ENCODE measurements at places on chromosomes 1 and 21.
A peak's percentile ranks its signal among the peaks of the same experiment; 100 is the strongest.

DNA sequence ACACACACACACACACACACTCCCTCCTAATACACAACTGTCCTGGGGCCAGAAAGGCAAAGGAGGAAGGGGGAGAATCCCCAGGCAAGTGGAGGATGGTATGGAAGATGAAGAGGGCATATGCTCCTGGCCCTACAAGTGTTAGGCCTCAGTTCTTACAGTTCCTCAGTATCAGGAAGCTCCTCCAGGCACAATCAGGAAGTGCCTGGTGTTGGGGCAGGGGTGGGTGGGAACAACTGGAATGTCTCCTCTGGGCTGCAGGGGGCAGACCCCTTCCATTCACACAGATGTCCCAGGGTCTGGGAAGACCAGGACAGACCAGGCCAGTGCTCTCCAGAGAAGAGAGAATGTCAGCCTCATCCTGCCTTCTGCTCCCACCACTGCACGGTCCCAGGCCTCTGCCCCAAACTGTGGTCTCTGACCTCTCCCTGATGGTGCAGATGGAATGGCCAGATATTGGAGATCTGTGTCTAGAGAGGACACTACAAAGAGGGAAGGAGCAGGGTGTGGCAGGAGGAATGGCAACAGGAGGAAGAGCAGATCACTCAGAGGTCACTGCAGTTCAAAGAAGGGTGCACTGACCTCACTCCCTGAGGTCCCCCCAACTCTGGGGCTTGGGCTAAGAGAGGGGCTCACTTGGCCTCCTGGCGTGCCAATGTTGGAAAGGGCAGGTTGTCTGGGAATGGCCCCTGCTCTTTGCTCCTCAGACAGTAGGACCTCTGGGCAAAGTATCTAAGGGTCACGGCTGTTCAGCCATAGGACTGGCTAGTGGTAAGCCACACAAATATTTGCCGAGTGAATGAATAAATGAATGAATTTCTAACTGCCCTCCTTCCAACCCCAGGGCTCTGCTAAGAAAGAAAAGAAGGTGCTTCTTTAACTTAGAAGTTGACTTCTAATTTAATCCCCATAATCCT lies 2.5 kb upstream of the DENND2D start:
- no peak for DNase-seq

DNA sequence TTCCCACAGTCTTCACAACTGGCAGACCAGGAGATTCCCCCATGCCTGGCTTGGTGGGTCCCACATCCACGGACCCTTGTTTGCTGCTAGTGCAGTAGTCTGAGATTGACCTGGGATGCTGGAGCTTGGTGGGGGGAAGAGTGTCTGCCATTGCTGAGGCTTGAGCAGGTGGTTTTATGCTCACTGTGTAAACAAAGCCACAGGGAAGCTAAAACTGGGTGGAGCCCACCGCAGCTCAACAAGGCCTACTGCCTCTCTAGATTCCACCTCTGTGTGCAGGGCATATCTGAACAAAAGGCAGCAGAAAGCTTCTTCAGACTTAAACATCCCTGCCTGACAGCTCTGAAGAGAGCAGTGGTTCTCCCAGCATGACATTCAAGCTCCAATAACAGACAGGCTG lies 177.3 kb upstream of the ETV3 start:
- DNase-seq = no peak

DNA sequence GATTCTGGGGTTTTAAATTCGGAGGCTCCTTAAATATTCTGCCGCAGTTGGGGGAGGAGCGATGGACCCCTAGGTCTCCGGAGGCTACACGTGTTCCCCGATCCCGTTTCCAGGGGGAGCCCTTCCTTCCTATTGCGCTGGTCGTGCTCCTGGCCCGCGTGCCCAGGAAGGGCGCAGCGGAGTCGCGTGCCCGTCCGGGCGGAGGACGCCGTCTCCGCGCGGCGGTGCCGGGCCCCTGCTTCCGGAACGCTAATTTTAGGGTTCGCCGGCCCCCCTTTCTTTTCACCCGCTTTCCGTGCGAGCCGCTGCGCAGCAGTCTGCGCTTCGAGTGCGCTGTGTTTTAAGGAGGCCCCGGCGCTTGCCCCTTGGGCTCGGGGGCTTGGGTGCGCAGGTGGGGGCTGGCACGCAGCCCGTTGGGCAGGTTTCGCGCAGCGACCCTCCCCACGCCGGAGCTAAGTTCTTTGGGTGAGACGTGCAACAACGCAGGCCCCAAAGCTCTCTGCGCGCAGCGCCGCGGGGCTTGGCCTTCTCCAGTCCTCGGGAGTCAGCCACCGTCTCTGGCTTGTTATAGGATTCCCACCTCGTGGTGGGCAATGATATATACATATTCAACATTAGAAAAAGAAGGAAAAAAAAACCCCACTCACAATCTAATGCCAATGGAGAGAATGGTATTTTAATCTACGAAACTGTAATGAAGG lies 43.5 kb upstream of the DNAJC6 start:
- DNase-seq = peak; percentile 46

DNA sequence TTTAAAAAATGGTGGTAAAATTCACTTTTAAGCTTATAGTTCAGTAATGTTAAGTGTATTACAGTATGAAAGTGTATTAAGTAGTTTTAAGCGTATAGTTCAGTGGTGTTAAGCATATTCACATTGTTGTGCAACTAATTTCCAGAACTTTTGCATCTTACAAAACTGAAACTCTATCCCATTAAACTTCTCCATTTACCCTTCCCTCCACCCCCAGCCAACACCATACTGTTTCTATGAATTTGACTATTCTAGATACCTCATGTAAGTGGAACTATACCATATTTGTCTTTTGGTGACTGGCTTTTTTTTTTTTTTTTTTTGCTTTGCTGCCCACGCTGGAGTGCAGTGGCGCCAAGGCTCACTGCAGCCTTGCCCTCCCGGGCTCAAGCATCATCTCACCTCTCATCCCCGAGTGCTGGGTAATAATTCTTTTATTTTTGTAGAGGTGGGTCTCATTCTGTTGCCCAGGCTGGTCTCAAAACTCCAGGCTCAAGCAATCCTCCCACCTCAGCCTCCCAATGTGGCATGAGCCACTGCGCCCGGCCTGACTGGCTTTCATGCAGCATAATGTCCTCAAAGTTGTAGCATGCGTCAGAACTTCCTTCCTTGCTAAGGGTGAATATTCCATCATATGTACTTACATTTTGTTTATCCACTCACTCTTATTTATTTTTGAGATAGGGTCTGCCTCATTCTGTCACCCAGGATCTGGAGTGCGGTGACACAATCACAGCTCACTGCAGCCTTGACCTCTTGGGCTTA lies 45.1 kb upstream of the BMP8B start:
- no peak for DNase-seq

DNA sequence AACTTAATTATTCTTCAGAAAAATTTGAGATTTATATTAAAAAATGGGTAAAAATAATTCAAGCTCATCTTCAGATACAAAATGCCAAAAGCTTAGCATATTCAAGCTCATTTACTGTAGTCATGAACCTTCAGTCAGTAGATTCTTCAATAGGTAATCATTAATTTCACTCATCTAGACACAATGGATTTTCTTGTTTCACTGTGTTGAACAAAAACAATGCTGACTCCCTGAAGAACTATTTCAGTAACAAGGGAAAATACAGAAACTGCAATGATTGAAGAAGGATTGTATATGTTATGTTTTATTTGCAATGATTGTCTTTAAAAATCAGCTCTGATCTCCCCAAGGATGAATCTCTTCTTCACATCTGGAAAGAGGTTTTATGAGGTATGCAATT lies 9.2 kb upstream of the HOOK1 start:
- DNase-seq = no peak

GRCh38 chr1:34754964-34755637 lies at the start of gene GJB5:
TSS of gene GJB5 (plus strand) at chr1:34755047. CDS start at chr1:34757331, 2,284 bp downstream.
- peak; percentile 97 for DNase-seq

DNA sequence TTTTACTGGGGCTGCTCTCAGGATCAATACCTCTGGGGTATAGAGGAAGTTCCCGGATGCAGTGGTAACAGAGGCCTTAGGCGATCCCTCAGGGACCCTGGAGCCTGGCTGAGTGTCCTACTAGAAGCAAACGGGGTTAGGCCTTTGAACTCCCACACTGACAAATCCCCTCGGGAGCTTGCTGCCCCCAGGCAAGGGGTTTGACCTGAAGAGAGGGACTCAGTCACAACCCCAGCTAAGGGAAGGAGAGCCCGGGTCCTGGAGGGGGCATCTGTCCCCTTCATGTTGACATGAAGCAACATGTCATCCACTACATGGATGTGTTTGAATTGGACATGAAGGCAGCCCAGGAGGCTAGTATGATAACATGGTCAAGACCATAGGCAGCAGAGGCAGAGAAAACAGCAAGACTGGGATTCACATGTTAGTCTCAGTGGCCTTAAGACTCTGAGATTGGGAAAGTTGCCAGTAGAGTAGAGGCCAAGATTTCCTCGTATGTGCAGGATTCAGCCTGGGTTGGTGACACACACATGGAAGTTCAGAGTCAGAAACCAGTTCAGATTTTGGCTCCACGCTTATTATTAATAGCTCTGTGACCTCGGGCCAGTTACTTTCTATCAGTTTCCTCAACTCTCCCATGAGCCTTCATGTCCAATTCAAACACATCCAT lies 101.5 kb downstream of the KCNN3 start:
- DNase-seq = no peak

DNA sequence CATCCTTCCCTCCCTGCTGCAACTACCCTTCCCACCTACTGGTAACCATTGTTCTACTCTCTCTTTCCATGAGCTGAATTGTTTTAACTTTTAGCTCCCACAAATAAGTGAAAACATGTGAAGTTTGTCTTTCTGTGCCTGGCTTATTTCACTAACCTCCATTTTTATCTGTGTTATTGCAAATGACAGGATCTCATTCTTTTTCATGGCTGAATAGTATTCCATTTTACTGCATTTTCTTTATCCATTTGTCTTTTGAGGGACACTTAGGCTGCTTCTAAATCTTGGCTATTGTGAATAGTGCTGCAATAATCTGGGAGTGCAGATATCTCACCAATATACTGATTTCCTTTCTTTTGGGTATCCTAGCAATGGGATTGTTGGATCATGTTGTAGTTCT lies 80.6 kb downstream of the NOS1AP start:
- no peak for DNase-seq

GRCh38 chr21:34546542-34546941 lies 34.5 kb upstream of the KCNE1 start:
- DNase-seq = no peak

Measured in mammary epithelial cell (primary cell).